ENCODE measurements at places on chromosomes 5 and 9.

- DNase-seq: no peak
Observed at GRCh38 chr9:92968081-92968480, 20.8 kb downstream of the FGD3 start.

DNA sequence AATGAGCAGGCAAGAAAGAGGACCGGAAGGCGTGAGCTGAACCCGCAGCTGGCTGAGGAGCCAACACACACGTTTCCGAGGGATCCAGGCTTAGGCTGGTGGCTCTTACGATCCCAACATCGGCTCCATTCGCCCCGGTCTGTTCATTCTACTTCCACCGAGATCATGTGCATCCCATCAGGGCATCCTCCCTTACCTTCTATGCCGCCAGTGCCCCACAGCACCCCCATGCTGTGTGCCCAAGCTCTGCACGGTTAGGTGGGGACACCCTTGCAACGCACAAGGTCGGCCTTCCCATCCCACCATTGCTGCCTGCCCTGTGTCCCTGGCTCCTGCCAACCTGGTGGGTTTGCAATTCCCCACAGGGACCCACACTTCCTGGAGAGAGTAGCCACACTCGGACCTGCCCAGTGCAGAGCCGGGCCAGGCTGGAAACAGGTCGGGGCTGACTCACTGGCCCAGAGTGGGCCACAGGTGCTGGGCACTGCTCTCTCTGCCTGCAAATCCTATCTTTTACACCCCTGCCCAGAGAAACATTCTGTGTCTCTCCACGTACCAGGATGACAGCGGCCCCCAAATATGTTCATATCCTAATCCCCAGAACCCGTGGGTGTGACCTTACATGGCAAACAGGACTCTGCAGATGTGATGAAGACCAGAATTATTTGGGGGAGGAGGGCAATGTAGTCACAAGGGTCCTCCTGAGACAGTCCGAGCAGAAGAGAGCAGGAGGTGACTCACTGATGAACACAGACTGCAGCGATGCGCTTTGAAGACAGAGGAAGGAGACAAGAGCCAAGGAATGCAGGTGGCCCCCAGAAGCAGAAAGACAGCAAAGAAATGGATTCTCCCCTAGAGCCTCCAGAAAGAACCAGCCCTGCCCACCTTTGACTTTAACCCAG lies 182.2 kb downstream of the AUH start:
- DNase-seq: peak; percentile 7

DNA sequence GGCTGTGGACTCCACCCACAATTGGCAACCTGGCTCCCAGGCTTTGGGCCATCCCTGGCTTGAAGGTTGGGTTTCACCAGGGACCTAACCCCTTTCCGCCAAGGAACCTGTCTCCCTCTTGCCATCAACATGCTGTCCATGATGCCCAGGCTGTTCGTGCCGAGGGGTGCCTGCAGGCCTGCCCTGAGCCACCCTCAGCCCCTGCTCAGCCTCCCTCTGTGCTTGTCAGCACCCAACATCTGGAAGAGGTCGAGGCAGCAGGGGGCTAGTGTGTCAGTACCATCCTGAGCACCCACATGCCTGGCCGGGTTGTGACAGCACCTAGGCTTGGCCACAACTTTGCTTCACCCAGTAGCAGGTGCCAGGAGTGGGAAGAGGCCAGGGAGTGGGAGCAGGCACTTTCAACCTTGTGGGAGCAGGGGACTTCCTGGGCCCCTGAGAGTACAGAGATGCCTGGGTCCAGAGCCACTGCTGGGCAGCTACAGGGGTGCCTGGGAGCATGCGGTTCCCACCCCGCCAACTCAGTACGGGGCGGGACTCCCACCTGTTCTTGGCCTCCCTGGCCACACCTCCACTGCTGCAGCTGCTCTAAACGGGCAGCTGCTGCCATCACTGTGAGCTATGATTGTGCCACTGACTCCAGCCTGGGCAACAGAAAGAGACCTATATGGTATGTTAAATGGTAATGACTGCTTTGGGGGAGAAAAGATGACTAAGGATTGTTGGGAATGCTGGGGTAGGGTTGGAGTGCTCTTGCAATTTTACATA lies 6.3 kb downstream of the PDCD1LG2 start:
- DNase-seq: no peak

DNA sequence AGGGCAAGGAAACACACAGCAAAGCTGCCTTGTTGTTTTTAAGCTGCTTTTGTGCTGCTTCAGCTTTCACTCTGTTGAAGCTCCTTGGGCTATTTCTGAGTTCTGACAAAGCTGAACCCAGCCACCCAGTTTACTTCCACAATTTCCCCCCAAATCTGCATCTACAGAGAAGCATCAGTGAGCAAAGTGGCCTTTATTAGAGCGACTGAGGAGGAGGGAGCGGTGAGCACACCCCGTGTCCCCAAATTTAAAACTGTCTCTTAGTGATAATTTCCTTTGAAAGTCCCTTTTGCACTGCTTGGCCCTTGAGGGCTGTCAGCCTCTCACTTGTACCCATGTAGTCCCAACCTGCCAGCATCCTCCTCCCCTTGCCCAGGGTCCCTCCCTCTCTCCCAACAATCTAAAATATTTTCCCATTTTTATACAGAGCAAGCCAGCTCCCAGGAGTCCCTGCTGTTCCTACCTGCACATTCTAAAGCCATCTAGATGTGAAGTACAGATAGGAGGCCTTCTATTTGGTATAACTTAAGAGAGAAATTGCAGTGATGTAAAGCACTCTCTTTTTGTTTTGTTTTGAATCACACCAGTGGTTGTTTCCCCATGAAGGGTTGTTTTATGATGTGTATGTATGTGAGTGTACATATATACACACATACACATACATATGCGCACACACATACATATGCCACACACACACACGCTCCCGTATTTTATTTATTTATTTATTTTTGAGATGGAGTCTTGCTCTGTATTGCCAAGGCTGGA lies 313.5 kb downstream of the TLE4 start:
- DNase-seq: no peak

- DNase-seq: no peak
Observed at GRCh38 chr9:9326749-9327148, 1286.1 kb downstream of the PTPRD start.

DNA sequence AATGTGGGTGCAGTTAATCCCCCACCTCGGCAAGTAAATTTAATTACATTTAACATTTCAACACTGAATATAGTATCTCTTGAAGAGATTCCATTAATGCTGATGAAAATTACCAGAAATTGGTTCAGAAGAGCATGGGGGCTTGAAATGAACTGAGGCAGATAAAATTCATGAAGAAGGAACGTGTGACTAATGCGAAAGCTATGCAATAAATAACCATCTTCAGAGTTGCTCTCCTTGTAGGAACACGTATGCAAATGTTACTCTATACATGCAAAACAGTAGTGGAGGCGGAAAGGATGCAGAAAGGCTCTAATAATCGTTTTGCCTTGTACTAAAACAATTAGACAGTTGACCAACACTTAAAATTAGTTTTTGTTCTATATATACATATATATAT lies 320.2 kb downstream of the CTNND2 start:
- DNase-seq: no peak
